Activated naive CD4-positive, alpha-beta T cell (primary cell): ENCODE measurements at places on chromosomes 2 and 18.

- DNase-seq, result no peak
Observed at GRCh38 chr2:23302591-23302990, 82.4 kb upstream of the KLHL29 start.

GRCh38 chr18:22705328-22705727, 227.8 kb upstream of the RBBP8 start:
- no peak for DNase-seq

DNA sequence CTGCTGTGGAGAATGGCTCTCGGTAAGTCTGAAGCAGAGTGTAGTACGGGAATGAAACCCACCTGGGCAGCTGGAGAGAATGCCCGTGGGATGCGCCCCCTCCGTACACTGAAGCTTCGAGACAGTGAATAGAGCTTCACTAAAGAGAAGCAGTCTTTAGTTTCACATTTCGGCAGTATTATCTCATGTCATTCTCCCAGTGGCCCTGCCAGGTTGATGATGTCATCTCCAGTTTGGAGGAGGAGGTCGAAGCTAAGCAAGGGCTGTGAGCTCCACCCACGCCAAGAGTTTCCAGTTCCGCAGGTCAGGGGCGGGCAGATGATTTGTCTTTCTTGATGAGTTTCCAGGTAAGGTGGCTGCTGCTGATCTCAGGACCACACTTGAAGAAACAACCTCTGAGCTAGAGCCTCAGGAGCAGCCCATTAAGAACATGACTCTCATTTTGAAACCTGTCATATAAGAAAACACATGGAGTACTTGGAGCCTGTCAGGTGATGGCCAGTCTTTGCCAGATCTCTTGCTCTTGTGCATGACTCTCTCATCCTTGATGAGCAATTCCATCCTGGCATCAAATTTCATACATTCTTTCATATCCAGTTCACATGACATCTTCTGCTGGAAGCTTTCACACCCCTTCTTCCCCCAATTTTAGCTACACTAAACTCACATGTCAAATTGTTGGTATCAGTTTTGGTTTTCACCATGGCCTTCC, 475.0 kb downstream of the RNF144A start:
- DNase-seq, result no peak

GRCh38 chr2:159608723-159609308, 7.5 kb downstream of the BAZ2B start:
- no peak for DNase-seq

GRCh38 chr18:61006687-61007224, 326.5 kb upstream of the CDH20 start:
- DNase-seq, result no peak

- DNase-seq, result no peak
Observed at GRCh38 chr2:217048730-217049129, 188.9 kb upstream of the TNP1 start.

DNA sequence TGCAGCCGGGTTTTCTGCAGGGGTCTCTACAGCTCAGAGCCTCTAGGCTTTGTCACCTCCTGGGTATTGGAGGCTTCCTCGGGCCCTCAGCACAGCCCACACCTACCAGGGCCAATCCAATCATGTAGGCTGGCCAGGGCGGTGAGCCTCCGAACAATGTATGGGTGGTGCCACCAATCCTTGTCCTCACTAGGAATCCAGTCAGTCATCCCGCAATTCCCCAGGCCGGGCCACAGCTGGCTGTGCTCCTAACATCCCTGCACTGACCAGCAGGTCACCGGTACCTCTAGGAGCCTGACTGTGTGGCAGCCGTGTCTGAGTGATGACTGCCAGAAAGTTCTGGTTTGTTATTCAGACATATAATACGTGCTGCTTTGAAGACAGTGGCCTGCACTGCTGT, 129.4 kb downstream of the SH3RF3 start:
- no peak for DNase-seq

- DNase-seq, result no peak
Observed at GRCh38 chr2:215529271-215529670, 93.4 kb upstream of the FN1 start.

GRCh38 chr2:9282128-9283112, 75.8 kb downstream of the ASAP2 start:
- DNase-seq, result no peak

DNA sequence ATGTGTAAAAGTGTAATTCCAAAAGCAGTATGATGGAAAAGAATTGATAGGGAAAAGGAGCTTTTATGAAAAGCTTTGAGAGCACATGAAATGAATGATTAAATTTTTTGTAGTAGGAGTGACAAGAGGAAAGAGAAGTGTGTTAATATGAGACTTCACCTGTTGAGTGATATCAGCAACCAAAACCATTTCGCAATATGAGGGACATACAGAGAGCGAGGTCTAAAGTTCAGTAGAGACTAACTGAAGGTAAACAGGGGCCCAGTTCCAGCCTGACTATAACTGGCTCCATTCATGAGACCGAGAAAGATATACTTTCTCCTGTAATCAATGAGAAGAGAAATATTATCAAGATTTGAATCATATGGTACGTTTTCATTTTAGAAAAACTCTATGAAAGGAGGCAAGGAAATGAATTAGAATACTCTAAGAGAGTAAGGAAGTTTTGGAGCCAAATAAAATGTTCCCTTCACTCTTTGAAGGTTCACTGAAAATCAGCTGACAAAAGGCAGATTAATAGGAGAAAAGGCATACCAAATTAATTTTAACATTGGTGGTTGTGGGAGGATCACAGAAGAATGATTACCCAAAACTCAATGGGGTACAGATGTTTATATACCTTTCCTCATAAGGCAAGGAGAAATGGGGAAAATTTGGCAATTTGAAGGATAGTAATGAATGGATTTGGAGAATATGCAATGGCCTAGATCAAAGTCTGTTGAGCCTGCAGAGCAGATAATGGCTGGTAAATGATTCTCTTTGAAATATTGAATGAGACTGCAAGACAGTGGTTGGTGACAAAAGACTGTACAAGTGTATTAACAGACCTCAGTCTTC, 932.2 kb downstream of the TDRD15 start:
- no peak for DNase-seq

- DNase-seq, result no peak
Observed at GRCh38 chr18:12478269-12479047, 70.7 kb downstream of the PRELID3A start.

DNA sequence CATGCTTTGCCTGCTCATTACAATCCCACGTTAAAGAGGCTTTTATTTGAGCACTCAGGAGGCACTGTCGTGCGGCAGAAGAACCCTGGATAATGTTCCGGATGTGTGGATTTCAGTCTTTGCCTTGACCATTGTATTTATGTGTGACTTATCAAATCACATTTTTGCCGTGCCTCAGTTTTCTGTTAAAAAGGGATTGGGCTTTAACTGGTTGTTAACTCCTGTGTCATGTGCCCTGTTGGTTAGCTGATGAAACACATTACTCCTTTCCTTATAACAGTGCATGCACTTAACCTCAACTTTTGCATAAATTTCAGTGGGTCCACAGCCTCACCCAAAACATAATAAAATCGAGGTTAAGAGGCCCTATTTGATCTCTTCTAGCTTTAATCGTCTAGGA, 52.7 kb downstream of the NAB1 start:
- no peak for DNase-seq

DNA sequence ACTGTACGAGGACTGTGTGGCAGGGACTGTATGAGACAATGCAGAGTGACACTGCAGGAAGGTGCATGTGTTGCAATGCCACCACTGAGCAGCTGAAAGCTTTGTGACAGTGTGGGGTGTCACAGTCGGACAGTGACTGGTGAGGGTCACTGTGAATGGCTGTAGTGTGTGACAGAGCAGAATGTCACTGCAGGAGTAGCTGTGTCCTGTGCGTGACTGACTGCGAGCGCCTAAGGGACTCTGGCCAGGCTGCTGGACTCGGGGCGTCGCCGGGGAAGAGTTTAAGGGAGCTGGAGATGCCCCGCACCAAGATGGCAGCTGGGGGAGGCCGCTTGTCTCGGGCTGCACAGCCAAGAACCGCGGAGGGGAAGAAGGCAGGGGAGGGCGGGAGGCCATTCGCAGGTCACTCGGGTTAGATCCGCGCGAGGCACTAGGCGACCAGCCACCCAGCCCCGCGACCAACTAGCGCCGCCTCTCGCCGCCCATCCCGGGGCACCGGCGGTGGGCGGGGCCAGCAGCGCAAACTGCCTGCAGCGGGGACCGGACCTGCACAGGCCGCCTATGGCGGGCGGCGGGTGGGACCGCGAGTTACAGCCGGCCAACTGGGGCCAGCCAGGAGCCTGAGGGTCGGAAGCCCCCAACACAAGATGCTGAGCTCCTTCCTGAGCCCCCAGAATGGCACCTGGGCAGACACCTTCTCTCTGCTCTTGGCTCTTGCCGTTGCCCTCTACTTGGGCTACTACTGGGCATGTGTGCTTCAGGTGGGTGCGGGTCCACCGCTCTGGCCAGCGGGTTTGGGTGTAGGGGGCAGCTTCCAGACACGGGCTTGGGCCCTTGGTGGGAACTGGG, at the start of gene ABHD1:
Gene ABHD1 (plus strand): TSS at position 514 of the 849 bp plus-strand sequence. CDS start 134 bp downstream, at position 648.
- DNase-seq, result peak; percentile 27

GRCh38 chr18:55908901-55909366, 320.9 kb upstream of the TCF4 start:
- no peak for DNase-seq

- no peak for DNase-seq
Observed at GRCh38 chr18:51721388-51721787, 523.9 kb upstream of the MEX3C start.

DNA sequence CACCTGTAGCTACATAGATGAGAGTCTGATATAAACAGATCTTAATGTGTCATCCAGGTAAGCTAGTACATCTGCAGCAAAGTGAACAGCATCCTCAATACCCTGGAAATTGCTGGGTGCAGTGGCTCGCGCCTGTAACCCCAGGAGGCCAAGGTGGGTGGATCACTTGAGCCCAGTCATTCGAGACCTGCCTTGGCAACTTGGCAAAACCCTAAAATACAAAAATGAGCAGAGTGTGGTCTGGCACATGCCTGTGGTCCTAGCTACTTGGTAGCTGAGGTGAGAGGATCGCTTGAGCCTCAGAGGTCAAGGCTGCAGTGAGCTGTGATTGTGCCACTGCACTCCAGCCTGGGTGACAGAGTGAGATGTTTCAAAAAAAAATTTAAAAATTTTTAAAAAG, 233.9 kb upstream of the SP5 start:
- no peak for DNase-seq
